ENCODE measurements at places on chromosomes 2 and 18. TPM values are rescaled to one million over a fixed set of nuclear protein-coding genes. Genes with fewer than 3 reads are reported as not detected.

HOXD9 gene
- polyA plus RNA-seq, result 0.28 TPM

EML6 gene
- 6.3 TPM for polyA plus RNA-seq

CFAP65 gene
- not detected for polyA plus RNA-seq

THUMPD2 gene
- 6.5 TPM for polyA plus RNA-seq

SF3B1 gene
- 108 TPM for polyA plus RNA-seq

PLCL1 gene
- 2.3 TPM for polyA plus RNA-seq

SMARCAL1 gene
- polyA plus RNA-seq, result 8.9 TPM

DNA sequence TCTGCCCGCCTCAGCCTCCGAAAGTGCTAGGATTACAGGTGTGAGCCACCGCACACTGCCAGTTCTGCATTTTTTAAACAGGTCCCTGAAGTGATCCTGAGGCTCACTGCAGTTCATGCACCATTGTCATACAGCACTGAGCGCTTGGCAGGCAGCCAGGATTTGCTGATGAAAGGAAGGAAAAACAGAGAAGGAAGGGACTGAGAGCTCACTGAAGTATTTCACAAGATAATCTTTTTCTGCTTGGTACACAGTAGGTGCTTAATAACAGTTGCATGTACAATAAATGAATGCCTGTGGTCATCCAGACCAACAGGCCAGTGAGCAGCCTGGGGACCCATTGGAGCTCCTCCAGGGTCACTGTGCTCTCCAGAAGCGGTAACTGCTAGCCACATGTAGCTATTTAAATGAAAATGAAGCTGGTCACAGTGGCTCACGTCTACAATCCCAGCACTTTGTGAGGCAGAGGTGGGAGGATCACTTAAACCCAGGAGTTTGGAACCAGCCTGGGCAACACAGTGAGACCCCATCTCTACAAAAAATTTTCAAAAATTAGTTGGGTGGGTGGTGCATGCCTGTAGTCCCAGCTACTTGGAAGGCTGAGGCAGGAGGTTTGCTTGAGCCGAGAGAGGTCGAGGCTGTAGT, 33.1 kb upstream of the SMAD7 start:
- DNase-seq, result peak; percentile 48
- no peak overlapping the region for H3K4me3 ChIP-seq
- peaks cover 15% of the 10 kb centered on the region for H3K4me1 ChIP-seq
- no peaks in the 10 kb centered on the region for H3K27me3 ChIP-seq
- no peaks in the 10 kb centered on the region for H3K36me3 ChIP-seq

- no peak overlapping the region for H3K4me3 ChIP-seq
- no peak overlapping the region for H3K27ac ChIP-seq
- no peaks in the 10 kb centered on the region for H3K4me1 ChIP-seq
- DNase-seq, result no peak
Observed at GRCh38 chr2:117763804-117764203, 50.7 kb upstream of the DDX18 start.

DNA sequence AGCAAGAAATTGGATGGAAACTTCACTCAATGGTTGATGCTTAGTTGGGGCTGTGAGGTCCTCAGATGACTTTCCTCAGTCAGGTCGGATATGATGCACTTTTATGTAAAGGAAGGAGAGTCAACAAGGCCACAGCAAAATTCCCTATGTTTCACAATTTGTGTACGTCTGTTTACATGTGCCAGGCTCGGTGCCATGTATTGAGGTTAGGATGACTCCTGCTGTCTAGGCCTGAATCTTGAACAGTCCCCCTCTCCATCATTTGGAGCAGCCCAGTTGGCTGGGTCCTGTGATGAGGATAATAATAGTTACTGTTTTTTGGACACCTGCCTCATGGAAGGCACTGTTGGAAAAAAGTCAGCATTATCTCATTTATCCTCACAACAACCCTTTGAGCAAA, 43.1 kb downstream of the VSNL1 start:
- peaks cover 4% of the 10 kb centered on the region for H3K4me1 ChIP-seq
- H3K27me3 ChIP-seq, result no peaks in the 10 kb centered on the region
- no peak for DNase-seq
- H3K36me3 ChIP-seq, result no peaks in the 10 kb centered on the region

GRCh38 chr2:203928849-203929248, 7.7 kb upstream of the ICOS start:
- no peaks in the 10 kb centered on the region for H3K36me3 ChIP-seq
- no peak overlapping the region for H3K4me3 ChIP-seq
- no peak overlapping the region for H3K27ac ChIP-seq
- no peaks in the 10 kb centered on the region for H3K4me1 ChIP-seq
- no peaks in the 10 kb centered on the region for H3K27me3 ChIP-seq

GRCh38 chr2:50850290-50850969, 181.5 kb downstream of the NRXN1 start:
- no peak overlapping the region for H3K4me3 ChIP-seq
- no peaks in the 10 kb centered on the region for H3K27me3 ChIP-seq
- H3K4me1 ChIP-seq, result no peaks in the 10 kb centered on the region
- no peaks in the 10 kb centered on the region for H3K36me3 ChIP-seq

- H3K4me1 ChIP-seq, result peaks cover 21% of the 10 kb centered on the region
- no peak for DNase-seq
- no peaks in the 10 kb centered on the region for H3K27me3 ChIP-seq
Observed at GRCh38 chr2:236718207-236718992, 148.8 kb downstream of the ACKR3 start.

GRCh38 chr18:46772357-46772756, 15.5 kb upstream of the ST8SIA5 start:
- no peak overlapping the region for H3K4me3 ChIP-seq
- DNase-seq, result no peak
- H3K27me3 ChIP-seq, result no peaks in the 10 kb centered on the region
- H3K27ac ChIP-seq, result no peak overlapping the region
- H3K36me3 ChIP-seq, result no peaks in the 10 kb centered on the region

- peaks cover 22% of the 10 kb centered on the region for H3K27me3 ChIP-seq
- no peaks in the 10 kb centered on the region for H3K4me1 ChIP-seq
- H3K36me3 ChIP-seq, result no peaks in the 10 kb centered on the region
- no peak overlapping the region for H3K27ac ChIP-seq
- no peak overlapping the region for H3K4me3 ChIP-seq
Observed at GRCh38 chr2:26516781-26517180, 38.9 kb upstream of the OTOF start.

DNA sequence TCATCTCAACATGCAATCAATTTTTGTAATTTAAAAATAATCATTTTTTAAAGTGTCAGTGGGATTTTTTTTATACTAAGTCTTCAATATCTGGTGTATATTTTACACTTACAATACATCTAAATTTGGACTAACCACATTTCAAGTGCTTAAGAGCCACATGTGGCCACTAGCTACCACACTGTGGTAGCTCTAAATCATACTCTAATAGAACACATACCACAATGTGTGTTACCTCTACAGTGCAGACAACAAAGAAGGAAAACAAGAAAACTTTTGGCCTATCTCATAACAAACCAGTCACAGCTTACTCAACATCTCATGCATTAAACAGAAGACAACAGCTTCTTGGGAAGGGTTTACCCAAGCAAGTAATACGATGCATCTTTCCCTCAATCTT, 24.5 kb downstream of the PIAS2 start:
- no peak for DNase-seq
- H3K4me1 ChIP-seq, result peaks cover 2% of the 10 kb centered on the region
- H3K27ac ChIP-seq, result no peak overlapping the region
- H3K4me3 ChIP-seq, result no peak overlapping the region

DNA sequence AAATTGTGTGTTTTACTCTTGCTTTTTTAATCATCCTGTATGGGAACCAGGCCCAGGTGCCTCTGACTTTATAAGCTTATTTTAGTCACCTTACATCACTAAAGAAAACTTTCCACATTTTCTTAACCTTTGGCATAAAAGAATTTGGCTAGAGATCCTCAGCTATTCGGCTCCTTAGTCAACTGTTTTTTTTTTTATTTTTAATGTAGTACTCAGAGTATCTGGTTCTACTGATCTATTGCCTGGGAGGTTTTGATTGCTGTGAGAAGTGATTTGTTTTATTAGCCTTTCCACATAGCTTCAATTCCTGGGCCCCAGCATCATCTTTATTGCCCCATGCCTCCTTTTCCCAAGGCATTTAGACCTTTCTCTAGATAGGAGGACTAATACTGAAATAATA, 121.0 kb downstream of the MYO1B start:
- DNase-seq, result no peak
- no peaks in the 10 kb centered on the region for H3K4me1 ChIP-seq
- no peaks in the 10 kb centered on the region for H3K36me3 ChIP-seq
- no peak overlapping the region for H3K4me3 ChIP-seq
- H3K27ac ChIP-seq, result no peak overlapping the region

GRCh38 chr2:14761118-14761517, 128.6 kb downstream of the LRATD1 start:
- no peak overlapping the region for H3K4me3 ChIP-seq
- no peak for DNase-seq
- H3K36me3 ChIP-seq, result no peaks in the 10 kb centered on the region
- no peaks in the 10 kb centered on the region for H3K4me1 ChIP-seq
- H3K27ac ChIP-seq, result no peak overlapping the region

DNA sequence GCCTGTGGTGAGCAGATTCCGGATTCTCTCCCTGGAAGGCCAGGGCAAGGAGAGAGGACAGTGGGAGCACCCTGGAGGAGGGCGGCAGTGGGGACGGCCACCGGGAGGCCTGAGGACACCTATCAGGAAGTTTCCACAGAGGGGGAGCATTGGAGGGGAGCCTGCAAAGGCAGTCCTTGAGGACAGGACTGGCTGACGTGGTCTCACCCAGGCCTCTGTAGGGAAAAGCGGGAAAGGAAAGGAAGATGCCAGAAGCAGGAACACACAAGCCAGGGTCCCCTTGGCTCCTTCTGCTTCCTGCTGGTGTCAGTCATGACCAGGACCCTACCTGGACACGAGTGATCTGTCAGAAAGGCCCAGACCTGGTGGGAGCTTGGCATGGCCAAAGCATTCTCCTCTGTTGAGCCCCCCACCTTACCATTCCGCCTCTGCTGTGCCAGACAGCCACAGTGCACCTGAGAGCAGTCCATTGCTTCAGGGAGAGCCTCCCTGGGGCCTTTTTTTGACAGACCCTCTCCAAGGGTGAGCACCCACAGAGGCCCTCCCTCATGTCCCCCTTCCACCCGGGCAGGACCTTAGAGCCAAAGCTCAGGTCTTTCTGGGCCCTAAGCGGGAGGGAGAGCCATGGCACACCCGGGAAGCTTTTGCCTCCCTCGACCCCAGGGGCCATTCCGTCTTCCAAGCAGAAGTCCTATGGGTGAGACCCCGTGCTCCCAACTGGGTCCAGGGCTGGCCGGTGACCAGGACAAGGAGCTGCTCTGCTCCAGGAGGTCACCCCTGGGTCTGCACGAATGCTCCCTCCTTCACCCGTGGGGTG, 333.1 kb downstream of the DYSF start:
- DNase-seq, result no peak
- H3K27me3 ChIP-seq, result no peaks in the 10 kb centered on the region
- no peak overlapping the region for H3K27ac ChIP-seq
- no peak overlapping the region for H3K4me3 ChIP-seq

GRCh38 chr2:207071820-207072219, 93.9 kb downstream of the KLF7 start:
- H3K27me3 ChIP-seq, result no peaks in the 10 kb centered on the region
- no peaks in the 10 kb centered on the region for H3K36me3 ChIP-seq
- H3K4me1 ChIP-seq, result no peaks in the 10 kb centered on the region
- no peak overlapping the region for H3K4me3 ChIP-seq
- no peak overlapping the region for H3K27ac ChIP-seq

DNA sequence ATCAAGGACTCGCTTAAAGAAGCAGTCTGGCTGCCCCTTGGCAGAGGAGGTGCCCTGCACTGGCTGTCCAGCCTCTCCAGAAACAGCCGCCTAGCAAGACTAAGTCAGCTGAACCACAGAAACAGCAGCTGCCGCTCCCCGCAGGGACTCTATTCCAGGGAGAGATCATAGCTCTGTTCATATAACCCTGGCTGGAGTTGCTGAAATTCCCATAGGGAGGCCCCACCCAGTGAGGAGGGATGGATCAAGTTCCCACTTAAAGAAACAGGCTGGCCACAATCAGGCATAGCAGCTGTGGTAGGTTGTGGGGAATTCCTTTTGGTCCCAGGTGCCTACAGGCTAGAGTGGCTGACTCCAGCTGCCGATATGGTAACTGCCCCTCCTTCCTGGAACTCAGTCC, 74.2 kb upstream of the MC4R start:
- no peaks in the 10 kb centered on the region for H3K27me3 ChIP-seq
- no peak overlapping the region for H3K27ac ChIP-seq
- DNase-seq, result no peak
- no peak overlapping the region for H3K4me3 ChIP-seq
- no peaks in the 10 kb centered on the region for H3K4me1 ChIP-seq

Data from small intestine (tissue), 16 donors.